Endodermal cell (in vitro differentiated cells): ENCODE measurements at places on chromosomes 3 and 15.

DNA sequence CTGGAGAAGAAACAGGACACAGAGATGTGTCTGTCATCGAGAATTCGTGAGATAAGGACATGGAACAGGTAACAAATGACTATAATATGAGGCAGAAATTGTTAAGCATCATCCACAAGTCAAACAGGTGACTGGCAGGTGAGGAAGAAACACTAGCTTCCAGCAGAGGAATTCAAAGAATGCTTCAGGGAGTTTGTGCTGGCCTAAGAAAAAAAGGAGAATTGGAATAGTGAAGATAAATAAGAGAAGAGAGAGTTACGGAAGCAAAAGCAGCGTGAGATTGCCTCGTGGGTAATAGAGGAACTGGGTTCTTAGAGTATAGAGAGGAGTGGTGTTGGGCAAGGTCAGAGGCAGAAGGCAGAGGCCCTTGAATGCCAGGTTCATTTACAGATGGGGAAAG is 22.9 kb upstream of the FGF12 start:
- peak; percentile 37 for DNase-seq
- no peak overlapping the region for H3K27ac ChIP-seq
- H3K36me3 ChIP-seq = no peaks in the 10 kb centered on the region
- peaks cover 11% of the 10 kb centered on the region for H3K4me1 ChIP-seq

DNA sequence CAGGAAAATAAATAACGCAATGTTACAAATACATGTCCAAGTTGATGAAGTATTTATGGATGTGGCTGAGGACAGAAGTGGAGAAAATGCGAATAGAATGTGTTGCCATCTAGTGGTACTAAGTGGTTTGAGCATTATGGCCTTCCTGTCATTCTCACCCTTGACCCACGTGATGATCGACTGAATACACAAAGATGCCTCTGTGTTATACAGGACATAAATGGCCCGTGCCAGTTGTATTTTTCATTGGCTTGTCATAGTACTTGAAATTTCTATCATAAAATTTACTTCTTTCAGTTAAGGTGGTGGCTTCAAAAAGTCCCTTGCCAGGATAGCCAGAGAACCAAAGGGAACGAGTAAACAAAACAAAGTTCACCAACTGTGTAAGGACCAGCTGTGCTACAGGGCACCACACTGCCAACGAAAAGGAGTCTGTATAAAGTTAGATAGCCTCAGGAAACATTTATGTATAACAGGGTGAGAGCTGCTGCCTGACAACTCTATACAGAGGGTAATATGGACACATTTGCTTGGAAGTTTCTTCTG is 103.7 kb downstream of the MYH15 start:
- H3K36me3 ChIP-seq = no peaks in the 10 kb centered on the region
- DNase-seq = no peak
- no peaks in the 10 kb centered on the region for H3K4me1 ChIP-seq
- peaks cover 74% of the 10 kb centered on the region for H3K27me3 ChIP-seq
- H3K27ac ChIP-seq = no peak overlapping the region

DNA sequence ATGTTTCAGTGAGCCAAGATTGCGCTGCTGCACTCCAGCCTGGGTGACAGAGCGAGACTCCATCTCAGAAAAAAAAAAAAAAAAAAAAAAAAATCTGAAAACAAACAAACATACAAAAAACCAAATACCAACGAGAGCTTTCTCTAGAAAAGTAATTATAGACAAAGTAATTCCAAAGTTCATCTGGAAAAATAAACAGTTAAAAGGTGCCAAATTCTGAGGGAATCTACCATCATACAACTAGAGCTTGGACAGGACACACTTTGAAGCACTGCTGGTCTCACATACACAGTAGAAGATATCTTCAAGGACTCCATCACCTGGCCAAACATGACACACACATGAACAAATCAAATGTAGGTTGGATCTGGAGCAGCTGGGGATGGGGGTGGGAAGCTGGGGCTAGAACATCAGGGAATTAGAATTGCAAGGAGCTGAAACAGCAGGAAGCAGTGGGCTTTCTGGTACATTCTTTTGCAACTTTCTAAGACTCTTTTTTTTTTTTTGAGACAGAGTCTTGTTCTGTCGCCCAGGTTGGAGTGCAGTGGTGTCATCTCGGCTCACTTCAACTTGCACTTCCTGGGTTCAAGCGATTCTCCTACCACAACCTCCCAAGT is 41.1 kb upstream of the CTSH start:
- H3K27me3 ChIP-seq = no peaks in the 10 kb centered on the region
- H3K4me3 ChIP-seq = no peak overlapping the region
- no peak for DNase-seq
- no peaks in the 10 kb centered on the region for H3K4me1 ChIP-seq
- no peak overlapping the region for H3K27ac ChIP-seq

- H3K4me1 ChIP-seq = no peaks in the 10 kb centered on the region
Observed at GRCh38 chr3:28906561-28907310, 374.1 kb upstream of the RBMS3 start.

DNA sequence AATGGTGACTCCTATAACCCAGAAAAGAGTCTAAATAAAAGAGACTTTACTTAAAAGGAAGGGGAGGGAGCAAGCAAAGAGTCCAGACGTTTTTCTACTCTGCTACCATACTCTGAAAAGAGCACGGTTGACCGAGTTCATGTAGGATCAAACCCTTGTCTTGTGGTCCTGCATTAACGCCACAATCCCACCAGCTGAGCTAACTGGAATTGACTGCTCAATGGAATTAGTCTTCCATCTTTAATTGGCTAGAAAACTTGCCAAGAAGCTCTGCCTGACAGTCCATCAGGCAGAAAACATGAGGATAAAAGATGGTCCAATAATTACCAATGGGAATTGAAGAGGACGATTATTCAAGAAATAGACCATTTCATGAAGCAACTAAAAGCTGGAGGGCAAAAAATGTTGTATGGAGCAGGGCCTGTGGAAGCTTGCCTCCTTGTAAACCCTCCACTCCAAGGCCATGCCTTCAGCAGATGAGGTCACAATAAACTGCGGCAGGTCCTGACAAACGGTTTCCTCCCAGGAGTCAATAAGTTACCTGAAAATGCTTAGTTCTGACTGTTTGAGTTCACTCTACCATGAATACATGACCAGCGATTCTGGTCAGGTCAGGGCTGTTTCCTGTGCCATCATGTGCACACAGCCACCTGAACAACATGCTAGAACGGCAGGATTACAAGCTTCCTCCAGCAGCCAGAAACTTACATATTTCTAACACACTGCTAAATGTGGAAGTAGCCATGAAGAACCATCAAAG is 35.6 kb upstream of the ARHGEF3 start:
- no peak overlapping the region for H3K4me3 ChIP-seq
- no peak overlapping the region for H3K27ac ChIP-seq
- no peaks in the 10 kb centered on the region for H3K27me3 ChIP-seq
- H3K4me1 ChIP-seq = peaks cover 8% of the 10 kb centered on the region

GRCh38 chr3:195169011-195169649 is 101.8 kb downstream of the XXYLT1 start:
- no peaks in the 10 kb centered on the region for H3K36me3 ChIP-seq
- H3K4me3 ChIP-seq = no peak overlapping the region
- H3K27me3 ChIP-seq = no peaks in the 10 kb centered on the region
- DNase-seq = peak; percentile 33
- H3K4me1 ChIP-seq = peaks cover 4% of the 10 kb centered on the region
- no peak overlapping the region for H3K27ac ChIP-seq

DNA sequence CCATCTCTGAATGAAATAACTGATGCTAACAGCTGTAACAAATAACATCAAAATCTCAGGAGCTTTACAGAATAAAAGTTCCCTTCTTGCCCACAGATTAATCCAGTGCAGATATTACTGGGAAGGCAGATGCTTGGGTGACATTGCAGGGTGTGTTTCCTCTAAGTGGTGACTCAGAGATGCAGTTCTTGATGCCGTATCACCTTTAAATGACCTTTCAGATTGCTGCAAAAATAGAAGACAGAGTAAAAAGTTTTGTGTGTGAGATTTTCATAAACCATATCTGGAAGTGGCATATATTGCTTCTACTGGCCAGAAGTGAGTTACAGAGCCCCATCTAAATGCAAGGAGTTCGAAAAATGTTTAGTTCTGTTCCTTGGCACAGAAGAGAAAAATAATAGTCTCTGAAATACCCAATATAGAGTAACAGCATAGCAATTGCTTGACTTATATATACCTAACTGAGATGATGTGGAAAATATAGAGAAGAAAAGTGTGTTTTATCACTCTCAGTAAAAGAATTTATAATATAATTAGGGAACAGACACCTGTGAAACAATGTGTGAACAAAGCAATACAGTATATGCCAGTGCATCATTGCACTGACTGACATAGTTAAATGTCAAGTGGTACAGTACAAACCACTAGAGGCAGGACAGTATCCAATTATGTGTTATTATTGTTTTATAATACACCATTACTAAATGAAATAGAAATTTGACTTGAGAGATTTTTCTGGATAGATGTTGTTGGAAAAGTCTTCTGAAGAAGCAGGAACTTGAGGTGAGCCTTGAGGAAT is 430.7 kb upstream of the CBLB start:
- H3K27me3 ChIP-seq = no peaks in the 10 kb centered on the region
- H3K4me3 ChIP-seq = no peak overlapping the region
- no peak for DNase-seq
- no peak overlapping the region for H3K27ac ChIP-seq
